ENCODE measurements at places on chromosomes 1 and 21.

GRCh38 chr1:224054012-224054411 is 59.9 kb upstream of the FBXO28 start:
- DNase-seq, result no peak

GRCh38 chr1:91020486-91020885 is 1.3 kb downstream of the ZNF644 start:
- no peak for DNase-seq

- DNase-seq, result no peak
Observed at GRCh38 chr1:71823708-71824305, 458.5 kb downstream of the NEGR1 start.

DNA sequence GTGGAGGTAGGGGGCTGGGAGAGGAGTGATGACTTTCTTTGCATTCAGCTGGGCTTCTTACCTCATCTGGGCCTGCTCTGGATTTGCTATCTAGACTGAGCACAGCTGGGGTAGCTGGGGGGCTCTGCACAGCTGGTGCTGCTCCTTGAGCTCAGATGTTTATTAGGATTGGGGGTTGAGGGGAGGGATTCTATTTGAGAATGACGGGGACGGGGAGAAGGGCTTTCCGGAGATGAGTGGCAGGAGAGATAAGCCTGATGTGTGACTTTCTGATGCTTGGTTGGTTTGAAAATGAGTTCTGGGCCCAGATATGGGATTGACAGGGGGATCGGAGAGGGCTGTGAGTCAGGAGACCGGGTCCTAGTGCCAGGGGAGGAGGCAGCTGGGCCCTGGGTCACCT is 146.1 kb upstream of the CSF3R start:
- DNase-seq, result no peak

- no peak for DNase-seq
Observed at GRCh38 chr1:91608876-91609275, 108.2 kb downstream of the CDC7 start.

- DNase-seq, result no peak
Observed at GRCh38 chr21:31728191-31728590, 3.7 kb downstream of the SCAF4 start.

DNA sequence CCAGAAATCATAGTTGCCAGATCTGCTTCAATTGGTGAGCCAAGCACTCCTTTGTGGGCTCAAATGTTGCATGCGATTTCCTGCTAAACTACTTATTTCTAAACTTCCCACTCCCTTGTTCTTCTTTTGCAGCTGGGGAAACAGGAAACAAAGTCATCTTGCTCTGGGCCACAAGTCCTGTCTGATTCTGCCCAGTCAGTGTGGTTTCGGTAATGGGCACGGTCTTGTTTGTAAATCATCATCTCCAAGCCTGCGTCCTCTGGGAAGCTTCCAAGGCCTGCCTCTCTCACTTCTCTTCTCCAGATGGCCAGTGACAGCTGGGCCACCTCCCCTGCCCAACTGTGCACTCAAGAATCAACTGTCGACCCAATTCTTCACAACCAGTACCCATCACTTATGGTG is 4.4 kb downstream of the S100A8 start:
- DNase-seq, result no peak

- peak; percentile 77 for DNase-seq
Observed at GRCh38 chr1:228494970-228495853, 8.0 kb downstream of the RNF187 start.

DNA sequence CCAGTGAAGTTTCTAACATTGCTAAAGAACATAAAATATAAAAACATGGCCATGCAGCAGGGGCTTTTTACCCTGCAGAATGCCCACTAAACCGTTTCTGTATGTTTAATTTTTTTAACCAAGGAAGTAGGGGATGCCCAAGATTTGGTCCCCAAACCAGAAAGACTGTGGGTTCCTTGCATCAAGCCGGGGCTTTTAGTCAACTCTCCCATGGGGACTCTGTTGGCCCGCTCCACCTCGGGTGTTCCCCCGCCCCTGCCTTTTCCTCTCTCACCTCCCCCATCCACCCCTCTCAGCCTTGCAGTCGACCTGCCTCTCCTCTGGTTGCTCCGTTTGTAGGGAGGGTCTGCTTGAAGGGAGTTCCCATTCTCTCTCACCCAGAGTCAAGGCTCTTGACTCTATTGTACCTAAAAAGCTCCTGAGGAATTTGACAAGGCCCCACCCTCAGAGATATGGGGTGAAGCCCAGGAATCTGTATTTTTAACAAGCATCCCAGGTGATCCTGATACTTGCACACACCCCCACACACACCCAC is 117.5 kb downstream of the TOMM20 start:
- DNase-seq, result peak; percentile 28

DNA sequence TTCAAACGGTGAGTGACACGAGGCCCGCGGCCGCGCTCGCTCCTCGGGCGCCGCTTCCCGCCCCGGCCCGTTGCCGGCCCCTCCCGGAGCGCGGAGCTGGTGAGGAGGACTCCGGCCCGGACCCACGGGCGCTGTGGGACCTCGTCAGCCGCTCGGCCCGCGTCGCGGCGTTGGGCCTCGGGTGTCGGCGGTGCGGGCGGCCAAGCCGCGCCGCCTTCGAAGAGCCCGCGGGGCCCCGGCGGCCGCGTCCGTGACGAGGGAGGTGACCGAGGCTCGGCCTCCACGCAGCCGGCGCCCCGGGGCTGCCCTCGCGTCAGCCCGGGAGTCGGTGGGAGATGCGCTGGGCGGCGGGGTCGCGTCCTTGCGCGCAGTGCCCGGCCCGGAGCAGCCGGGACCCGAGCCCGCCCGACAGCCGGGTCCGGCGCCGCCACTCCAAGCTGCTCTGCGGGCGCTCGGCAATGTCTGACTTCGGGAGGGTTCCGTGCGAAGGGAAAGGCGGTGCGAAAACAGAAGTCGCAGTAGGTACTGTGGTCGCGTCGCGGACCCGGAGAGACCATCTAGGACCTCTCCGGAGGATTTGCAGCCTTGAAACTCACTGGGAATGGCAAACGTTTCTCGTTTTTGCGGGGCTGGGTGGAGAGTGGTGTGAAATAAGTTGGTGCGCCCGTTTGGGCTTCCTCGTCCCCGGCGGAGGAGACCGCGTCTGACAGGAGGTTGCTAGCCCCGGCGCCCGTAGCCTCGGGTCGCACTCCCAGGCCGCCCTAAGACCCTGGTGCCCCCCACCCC is 829 bp downstream of the SPEN start:
- peak; percentile 90 for DNase-seq

GRCh38 chr1:19212167-19212566 is 2.1 kb upstream of the UBR4 start:
- DNase-seq, result no peak

Data from mesenteric fat pad (tissue), 1 donor.